ENCODE measurements at places on chromosomes 5 and 9. TPM values are rescaled to one million over a fixed set of nuclear protein-coding genes. Genes with fewer than 3 reads are reported as not detected.
A peak's percentile ranks its signal among the peaks of the same experiment; 100 is the strongest.

Gene HAVCR1
- not detected for total RNA-seq

Gene IL9
- total RNA-seq, result not detected

GRCh38 chr9:124001458-124001799, 10.1 kb upstream of the LHX2 start:
- DNase-seq, result no peak

- no peak for DNase-seq
Measured at GRCh38 chr5:95923918-95924544, 37.6 kb downstream of the ELL2 start.

- no peak for DNase-seq
Measured at GRCh38 chr5:152058267-152058666, 133.6 kb upstream of the GLRA1 start.

DNA sequence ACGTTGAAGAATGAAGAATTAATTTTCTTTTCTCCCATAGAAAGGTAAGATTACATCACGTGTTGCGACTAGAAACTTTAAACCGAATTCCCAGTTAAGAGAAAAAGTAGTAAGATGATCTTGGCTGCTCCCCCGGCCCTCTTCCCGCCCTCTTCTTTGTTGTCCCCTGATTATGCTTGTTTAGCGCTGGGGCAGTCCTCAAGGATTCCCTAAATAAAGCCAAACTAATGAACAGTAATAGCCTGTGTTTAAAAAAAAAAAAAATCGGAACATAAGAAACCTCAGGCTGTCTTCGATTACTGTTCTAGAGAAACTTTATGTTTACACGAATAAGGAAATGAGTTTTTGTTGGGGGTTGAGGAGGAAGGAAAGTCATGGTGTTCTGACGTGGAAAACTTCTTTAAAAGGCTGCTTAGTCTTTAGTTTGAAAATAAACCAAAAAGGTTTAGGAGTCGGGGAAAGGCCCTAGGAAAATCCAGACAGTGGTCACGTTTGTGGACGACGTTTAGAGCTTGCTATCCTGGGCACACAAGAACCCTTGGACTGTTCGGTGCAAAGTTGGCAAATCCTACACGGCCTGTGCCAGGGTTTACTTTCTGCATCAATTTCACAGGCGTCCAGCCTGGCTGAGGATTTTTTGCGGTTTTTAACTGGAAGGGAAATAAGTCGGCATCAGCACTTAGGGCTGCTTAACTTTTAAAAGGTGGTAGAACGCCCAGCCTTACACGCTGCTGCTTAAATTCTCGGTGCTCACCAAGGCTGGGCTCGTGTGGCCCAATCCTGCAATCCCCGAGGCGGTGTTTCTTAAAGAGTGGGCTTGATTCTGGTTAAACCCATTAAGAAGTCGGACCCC, 1.1 kb upstream of the MAT2B start:
- DNase-seq, result peak; percentile 89

- no peak for DNase-seq
Measured at GRCh38 chr5:158546748-158547147, 553.0 kb downstream of the EBF1 start.

DNA sequence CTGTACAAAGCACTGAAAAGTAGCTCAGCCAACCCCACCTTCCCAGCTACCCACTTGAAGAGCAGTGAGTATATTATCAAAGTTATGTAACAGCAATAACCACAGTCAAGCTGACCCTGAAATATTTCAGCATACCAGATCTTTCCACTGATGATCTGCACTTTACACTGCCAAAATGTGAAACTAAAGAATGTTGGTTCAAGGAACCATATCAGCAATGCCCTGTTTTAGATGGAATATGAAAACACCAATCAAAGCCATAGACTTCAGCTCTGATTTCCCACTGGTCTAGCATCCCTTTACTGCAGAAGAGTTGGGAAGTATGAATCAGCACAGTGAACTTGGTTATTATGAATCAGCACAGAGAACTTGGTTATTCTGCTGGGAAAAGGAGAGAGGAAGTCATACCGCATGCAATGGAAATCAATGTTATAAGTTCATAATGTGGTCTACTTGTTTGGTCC, 20.0 kb downstream of the CEMIP2 start:
- DNase-seq, result no peak

DNA sequence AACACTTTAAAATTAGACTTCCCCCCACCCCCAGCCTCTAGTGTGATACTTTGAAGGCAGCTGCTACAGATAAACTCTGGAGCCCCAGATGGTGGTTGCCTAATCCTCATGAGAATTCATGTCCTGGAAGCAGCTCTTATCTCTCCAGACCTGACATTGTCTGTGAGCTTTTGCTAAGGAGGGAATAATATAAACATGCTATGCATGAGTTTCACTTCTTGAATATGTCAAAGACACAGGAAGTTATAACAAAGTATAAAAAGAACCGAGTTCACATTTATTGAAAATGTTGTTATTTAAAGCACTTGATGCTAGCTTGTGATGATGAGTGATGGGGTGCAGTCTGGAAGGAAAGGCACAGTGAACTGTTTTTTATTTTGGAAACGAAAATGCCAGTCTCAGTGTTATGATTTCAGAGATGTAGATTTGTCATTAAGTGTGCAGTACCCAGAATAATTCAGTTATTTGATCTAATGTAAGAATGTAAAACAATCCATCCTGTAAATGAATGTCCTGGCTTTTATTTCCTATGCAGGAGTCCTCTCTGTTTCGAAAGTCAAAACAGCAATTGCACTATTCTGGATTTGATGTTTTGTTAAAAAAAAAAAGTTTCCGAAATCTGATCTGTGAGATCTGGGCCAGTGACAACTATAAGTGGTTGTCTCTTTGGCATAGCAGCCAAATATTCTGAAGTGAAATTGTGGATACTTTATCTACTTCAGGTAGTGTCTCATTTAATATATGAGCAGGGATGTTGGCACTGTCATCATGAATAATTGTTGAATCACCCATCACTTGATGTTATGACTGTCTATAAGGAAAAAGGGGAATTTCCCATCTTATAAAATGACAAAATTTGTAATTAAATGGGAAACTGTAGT, 77.0 kb downstream of the ZCCHC7 start:
- no peak for DNase-seq

DNA sequence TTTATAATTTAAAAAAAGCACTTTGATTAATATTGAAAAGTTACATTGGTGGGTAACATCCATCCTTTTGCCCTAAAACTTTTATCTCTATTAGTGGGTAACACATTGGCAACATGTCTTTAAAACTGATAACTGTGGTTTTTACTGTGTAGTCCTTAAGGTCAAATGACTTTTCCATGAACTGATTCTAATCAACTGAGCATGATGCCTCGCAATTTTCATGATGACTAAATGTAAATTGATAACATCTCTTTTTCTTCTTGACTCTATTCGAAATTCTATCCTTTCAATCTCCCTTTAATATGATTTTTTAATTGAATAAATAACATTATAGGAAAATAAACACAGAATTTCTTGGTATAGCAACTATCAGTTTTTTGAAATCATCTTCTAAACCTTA, 6.3 kb upstream of the IL5 start:
- no peak for DNase-seq

DNA sequence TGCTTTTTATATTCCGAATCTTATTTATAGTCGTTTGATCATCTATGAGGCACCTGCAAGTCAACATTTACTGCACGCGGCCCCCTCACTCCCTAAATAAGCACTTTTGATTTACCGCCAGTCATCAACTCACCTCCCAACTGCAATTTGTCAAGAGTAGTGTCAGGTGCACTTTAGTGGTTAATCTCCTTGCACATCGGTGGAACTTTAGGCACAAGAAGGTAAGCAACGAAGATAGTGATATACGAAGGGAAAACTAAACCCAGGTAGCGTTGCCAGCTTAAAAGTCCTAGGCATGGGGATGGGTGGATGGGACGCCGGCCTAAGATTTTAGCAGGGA, 513 bp upstream of the RNF180 start:
- no peak for DNase-seq

DNA sequence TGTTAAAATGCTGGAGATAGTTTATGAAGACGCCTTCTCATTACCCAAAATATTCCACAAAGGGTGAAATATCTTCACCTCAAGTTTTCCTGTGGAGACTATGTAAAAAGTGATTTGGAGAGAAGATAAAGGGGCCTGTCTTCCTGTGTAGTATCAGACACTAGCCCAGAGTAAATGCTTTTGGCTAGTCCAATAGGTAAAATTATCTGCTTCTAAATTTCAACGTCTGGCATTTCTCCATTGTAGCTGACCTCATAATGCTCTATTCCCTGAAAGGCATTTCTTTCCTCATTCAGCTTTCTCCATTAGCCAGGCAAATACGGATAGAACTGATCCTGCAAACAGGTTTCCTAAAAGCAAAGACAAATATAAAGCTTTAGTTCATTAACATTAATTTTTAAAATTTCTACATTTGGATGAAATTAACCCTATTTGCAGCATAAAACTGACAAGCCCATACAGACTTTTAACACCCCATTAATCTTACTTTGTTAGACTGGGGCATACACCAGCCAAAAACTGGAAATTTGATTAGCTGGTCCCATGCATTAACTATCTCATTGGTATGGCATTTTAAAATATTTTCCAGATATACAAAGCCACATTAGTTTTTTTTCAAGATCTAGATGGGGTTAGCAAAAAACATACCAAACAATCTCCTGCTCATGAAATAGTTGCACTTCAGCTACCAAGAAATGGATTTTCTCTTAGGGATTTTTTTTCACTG, 548.8 kb downstream of the EFNA5 start:
- DNase-seq, result no peak

DNA sequence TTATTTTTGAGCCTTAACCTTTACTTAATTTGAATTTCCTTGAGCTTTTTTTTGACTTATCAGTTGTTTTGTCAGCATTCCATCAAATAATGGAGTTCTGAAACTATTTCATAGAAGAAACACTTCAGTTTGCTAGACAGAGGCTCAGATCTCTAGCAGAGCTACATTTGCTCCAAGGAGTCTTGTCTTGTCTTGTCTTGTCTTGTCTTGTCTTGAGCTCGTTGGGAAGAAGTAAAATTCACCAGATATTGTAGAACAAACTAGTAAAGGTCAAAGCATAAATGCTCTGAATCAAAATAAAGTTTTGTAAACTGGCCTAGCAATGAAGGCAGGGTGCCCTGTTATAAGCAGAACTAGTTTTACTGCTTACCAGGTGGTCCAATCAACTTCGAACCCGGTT, 33.5 kb downstream of the RAB24 start:
- no peak for DNase-seq

DNA sequence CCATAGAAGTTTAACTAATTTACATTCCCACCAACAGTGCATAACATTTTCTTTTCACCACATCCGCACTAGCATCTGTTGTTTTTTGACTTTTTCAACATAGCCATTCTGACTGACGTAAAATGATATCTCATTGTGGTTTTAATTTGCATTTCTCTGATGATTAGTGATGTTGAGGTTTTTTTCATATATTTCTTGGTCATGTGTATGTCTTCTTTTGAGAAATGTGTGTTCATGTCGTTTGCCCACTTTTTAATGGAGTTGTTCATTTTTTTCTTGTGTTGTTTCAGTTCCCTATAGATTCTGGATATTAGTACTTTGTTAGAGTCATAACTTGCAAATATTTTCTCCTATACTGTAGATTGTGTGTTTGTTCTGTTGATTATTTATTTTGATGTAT, 163.4 kb downstream of the FER start:
- no peak for DNase-seq

Measured in lower leg skin (tissue), 4 donors.